ENCODE measurements at places on chromosomes 3 and 15. TPM values are rescaled to one million over a fixed set of nuclear protein-coding genes. Genes with fewer than 3 reads are reported as not detected.

DNA sequence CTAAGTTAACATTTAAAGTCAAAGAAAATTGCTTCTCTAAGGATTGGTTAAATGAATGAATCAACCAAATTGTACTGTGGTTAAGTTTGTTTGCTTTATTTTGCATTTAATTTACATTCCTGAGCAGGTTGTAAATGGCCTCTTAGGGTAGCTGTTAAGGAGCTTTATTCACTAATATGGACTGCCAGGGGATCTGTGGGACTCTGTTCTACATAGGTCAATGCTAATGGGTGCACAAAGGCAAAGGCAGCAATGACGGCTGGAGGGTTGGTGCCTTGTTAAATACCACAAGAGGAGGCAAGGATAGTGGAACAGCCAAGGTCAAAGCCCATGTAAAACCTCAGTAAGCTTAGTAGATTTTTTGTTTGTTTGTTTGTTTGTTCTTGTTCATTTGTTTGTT lies 89.3 kb upstream of the P2RY1 start:
- peaks cover 22% of the 10 kb centered on the region for H3K36me3 ChIP-seq
- peak; percentile 21 for DNase-seq
- no peak overlapping the region for H3K27ac ChIP-seq
- H3K4me3 ChIP-seq: no peak overlapping the region

- peaks cover 20% of the 10 kb centered on the region for H3K27me3 ChIP-seq
- peak overlapping the region; percentile 97 for H3K4me3 ChIP-seq
- DNase-seq: peak; percentile 55
- peaks cover 8% of the 10 kb centered on the region for H3K36me3 ChIP-seq
These were observed 683 bp downstream of the UBE2Q2 start for GRCh38 chr15:75843678-75844581.

LINGO1 gene
- total RNA-seq: 60.5 TPM

DNA sequence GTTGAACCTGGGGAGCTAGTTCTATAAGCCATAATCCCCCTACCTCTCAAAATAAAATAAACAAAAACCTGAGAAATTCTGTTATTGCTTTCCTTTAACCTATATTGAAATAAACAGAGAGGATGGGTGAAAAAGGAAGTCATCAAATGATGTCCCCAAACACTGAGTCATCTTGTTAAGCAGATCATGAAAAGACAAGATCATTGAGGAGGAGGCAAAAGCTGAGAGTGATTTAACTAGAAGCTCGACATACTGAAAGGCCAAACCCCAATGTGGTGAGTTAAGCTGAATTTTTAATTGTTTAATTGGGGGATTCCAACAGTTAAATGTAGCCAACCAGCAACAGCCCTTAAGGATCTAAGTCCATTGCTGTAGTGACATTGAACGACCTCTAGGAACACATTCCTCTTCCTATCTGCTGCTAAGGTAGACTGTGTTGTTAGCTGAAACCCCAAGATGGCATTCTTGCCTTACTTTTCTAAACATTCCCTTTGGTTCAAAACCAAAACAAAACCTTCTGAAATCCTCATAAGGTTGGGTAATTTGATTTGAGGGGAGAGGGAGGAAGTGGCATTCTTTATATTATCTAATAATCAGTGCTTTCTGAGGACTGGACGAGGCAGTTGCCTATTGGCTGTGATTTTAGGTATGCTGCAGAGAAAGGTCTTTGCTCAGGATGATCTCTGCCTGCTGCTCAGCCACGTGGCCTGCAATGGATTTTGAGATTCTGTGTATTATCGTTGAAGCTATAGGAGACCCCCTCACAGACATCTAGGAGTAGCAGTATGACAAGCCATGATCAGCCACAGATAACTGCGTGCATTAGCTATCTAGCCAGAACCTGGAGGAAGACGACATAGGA lies 62.7 kb upstream of the BNIP2 start:
- H3K27me3 ChIP-seq: no peaks in the 10 kb centered on the region
- H3K27ac ChIP-seq: no peak overlapping the region
- H3K36me3 ChIP-seq: no peaks in the 10 kb centered on the region
- H3K4me3 ChIP-seq: no peak overlapping the region
- no peaks in the 10 kb centered on the region for H3K4me1 ChIP-seq

MUC4 gene
- 2.3 TPM for total RNA-seq

DNA sequence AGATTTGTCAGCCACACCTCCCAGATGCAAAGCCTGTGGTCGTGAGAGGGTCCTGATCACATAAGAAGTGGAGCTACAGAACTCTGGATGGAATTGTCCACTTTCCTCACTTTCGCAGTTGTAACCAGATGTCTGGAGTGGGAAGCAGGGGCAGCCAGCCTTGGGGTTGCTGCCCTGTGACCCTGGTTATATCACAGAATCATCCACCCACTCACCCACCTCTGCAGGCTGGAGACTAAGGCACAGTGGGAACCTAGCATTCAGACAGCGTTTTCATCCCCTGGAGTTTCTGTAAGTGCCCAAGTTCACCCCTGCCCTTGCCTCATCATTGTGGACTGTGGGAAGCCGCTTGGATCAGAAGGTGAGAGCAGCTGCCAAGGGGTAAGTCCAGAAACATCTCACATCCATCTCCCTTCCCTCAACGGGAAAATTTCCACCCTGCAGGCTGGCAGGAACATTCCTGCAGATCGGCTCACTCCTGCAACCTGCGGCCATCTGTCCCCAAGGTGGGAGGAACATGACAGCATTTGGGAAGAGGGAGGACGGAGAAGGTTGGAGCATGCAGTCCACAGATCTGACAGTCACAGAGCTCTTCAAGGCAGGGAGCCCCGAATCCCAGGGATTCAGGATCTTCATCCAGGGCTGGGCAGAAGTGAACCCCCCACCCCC lies 2.9 kb upstream of the IQSEC1 start:
- peaks cover 33% of the 10 kb centered on the region for H3K27me3 ChIP-seq
- DNase-seq: no peak
- no peak overlapping the region for H3K4me3 ChIP-seq
- no peak overlapping the region for H3K27ac ChIP-seq
- H3K36me3 ChIP-seq: no peaks in the 10 kb centered on the region

DNA sequence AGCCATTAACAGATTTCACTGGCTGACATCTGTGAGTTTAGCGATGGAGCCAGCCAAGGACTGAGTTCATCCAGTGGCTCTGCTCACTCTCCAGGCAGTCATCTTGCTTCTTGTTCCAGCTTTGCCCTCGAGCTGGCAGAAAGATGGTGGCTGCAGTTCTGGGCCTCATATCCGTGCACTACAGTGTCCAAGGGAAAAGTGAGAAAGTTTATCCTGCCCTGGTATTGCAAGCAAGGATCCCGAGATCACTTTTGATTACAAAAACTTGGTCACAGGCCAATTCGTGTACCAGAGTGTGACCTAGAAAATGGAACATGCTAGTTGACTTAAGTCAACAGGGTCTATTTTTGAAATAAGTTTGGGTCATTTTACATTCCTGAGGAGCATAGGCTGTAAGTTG lies 288.0 kb upstream of the CHRM5 start:
- H3K4me1 ChIP-seq: peaks cover 26% of the 10 kb centered on the region
- H3K27ac ChIP-seq: no peak overlapping the region
- H3K27me3 ChIP-seq: no peaks in the 10 kb centered on the region
- no peak overlapping the region for H3K4me3 ChIP-seq
- no peaks in the 10 kb centered on the region for H3K36me3 ChIP-seq

ESYT3 gene
- total RNA-seq: 4.4 TPM

H1-8 gene
- total RNA-seq: not detected

DNA sequence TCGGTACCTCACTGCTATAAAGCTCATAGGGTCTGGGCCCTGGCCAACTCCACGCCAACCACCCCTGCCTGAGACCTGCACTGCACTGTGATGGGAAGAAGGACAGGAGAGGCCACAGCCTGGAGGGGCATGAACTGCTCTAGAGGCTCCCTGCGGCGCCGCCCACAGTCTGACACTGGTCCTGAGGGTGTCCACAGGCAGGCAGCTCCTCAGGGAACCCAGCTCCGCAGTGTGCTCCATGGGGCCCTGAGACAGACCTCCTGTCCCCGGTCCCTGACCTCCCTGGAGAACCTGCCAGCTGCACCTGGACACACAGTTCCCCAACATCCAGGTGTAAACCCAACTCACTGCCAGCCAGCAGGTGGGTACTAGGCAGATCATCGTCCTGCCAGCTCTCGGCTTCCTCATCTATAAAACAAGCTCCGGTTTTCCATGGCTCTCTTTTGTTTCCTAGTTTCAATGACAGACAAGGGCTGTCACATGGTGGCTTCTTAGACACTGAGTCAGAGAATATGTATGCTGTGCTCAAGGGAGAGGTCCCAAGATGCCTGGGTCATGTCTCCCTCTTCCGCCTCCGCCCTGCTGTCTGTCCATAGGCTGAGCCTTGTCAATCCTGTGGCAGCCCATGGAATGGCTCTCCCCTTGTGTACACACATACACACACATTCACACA lies 5.1 kb upstream of the HAPLN3 start:
- H3K4me1 ChIP-seq: peaks cover 64% of the 10 kb centered on the region
- H3K4me3 ChIP-seq: no peak overlapping the region
- no peak for DNase-seq
- H3K27me3 ChIP-seq: no peaks in the 10 kb centered on the region
- peaks cover 69% of the 10 kb centered on the region for H3K36me3 ChIP-seq

CTXN2 gene
- 0.07 TPM for total RNA-seq

- peak overlapping the region; percentile 36 for H3K4me3 ChIP-seq
- DNase-seq: peak; percentile 51
- H3K4me1 ChIP-seq: peaks cover 18% of the 10 kb centered on the region
- H3K27ac ChIP-seq: peak overlapping the region; percentile 89
These were observed 23.5 kb upstream of the TSC22D2 start for GRCh38 chr3:150384296-150385212.

DNA sequence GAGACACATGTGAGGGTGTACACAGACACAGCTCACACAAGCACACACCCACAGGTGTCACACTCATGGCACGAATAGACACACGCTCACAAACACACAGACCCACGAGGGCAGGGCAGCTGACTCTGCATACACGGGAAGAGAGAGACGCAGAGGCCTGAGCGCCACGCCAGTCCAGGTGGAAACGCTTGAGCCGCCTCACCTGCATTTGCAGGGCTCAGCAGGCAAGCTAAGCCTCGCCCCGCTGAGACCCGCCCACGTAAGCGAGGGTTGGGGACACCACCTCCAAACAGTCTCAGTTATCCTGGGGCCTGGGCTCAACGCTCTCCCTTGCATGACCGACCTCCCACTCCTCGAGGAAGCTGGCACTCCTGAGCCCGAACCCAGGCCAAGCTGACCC lies 73.2 kb downstream of the TLE3 start:
- peaks cover 25% of the 10 kb centered on the region for H3K4me1 ChIP-seq
- peak; percentile 27 for DNase-seq
- no peak overlapping the region for H3K4me3 ChIP-seq

WDR73 gene
- total RNA-seq: 22.6 TPM

- peaks cover 8% of the 10 kb centered on the region for H3K27me3 ChIP-seq
- H3K27ac ChIP-seq: no peak overlapping the region
- H3K4me3 ChIP-seq: no peak overlapping the region
- H3K36me3 ChIP-seq: peaks cover 49% of the 10 kb centered on the region
These were observed 94.7 kb downstream of the IL5RA start for GRCh38 chr3:3015185-3016089.

DNA sequence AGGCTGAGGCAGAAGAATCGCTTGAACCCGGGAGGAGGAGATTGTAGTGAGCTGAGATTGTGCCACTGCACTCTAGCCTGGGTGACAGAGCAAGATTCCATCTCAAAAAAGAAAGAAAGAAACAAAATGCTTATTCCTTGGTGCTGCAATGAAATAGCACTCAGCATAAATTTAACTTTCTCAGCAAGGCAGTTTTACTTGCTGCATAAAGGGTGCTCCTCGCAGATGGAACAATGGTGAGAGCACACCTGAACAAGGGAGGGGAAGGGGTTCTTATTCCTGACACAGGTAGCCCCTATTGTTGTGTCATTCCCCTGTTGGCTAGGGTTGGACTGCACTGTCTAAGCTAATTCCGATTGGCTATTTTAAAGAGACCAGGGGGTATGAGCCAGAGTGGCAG lies 17.1 kb downstream of the PAK2 start:
- no peak overlapping the region for H3K4me3 ChIP-seq
- DNase-seq: no peak
- H3K27me3 ChIP-seq: no peaks in the 10 kb centered on the region
- 0 out of 2 replicates have a peak overlapping the region, but pooled peaks have one; percentile 34 for H3K27ac ChIP-seq

GRCh38 chr3:192501401-192501800 lies 225.9 kb downstream of the FGF12 start:
- no peaks in the 10 kb centered on the region for H3K4me1 ChIP-seq
- DNase-seq: no peak
- H3K27ac ChIP-seq: no peak overlapping the region
- no peaks in the 10 kb centered on the region for H3K36me3 ChIP-seq

- no peaks in the 10 kb centered on the region for H3K27me3 ChIP-seq
- H3K36me3 ChIP-seq: no peaks in the 10 kb centered on the region
- DNase-seq: no peak
- no peak overlapping the region for H3K27ac ChIP-seq
- no peak overlapping the region for H3K4me3 ChIP-seq
These were observed 279.0 kb upstream of the VEPH1 start for GRCh38 chr3:157782236-157782635.

ANKUB1 gene
- not detected for total RNA-seq

DNA sequence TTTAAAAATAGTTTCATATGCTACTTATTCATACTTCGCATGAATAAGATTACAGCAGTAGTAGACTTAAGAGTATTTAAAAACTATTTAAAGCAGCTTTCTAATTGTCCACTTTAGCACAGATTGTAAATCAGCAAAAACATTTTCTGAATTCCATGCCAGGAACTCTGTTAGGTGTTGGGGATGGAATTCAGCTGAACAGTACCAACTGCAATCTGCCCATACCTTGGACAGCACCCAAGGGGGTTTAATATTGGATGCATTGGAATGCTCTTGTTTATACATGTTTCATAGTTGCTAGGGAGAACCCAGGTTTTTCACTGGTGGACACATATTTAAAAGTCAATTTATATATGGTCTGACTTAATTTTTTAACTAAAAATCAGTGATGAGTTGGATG lies 74.8 kb downstream of the PPM1L start:
- no peak overlapping the region for H3K27ac ChIP-seq
- peaks cover 12% of the 10 kb centered on the region for H3K4me1 ChIP-seq
- H3K36me3 ChIP-seq: peaks cover 3% of the 10 kb centered on the region
- no peak for DNase-seq
- no peaks in the 10 kb centered on the region for H3K27me3 ChIP-seq

GRCh38 chr15:81809543-81809942 lies 236.3 kb downstream of the MEX3B start:
- H3K27ac ChIP-seq: peak overlapping the region; percentile 32
- H3K27me3 ChIP-seq: no peaks in the 10 kb centered on the region
- peak; percentile 41 for DNase-seq
- H3K36me3 ChIP-seq: no peaks in the 10 kb centered on the region

ALDH1A2 gene
- total RNA-seq: 1.3 TPM

DNA sequence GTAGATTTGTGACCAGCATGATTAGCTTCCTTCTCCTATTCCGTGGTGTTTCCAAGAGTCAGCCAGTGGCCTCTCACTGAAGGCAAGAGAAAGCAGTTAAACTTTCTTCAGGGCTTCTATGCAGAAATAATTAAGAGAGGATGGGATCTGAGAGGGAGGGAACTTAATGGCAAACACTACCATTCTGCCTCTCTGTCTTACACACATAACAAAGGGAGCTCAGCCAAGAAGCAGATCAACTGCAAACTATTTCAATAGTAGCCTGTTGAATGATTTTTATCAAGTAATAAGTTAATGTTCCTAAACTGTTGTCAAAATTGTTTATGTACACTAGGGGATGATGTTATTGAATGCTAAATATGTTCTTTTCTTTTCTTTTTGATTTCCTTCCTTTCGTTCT lies 11.8 kb downstream of the OXSR1 start:
- H3K36me3 ChIP-seq: no peaks in the 10 kb centered on the region
- DNase-seq: no peak
- H3K4me1 ChIP-seq: peaks cover 32% of the 10 kb centered on the region
- peak overlapping the region; percentile 60 for H3K27ac ChIP-seq

- H3K4me3 ChIP-seq: no peak overlapping the region
- no peaks in the 10 kb centered on the region for H3K27me3 ChIP-seq
- no peak overlapping the region for H3K27ac ChIP-seq
These were observed 31.2 kb upstream of the RIOX2 start for GRCh38 chr3:98003306-98003969.

Measured in WTC11 (cell line).